Stimulated activated CD8-positive, alpha-beta memory T cell treated with anti-CD3 and anti-CD28 coated beads, Interleukin-4, amount 100 ng/mL, for 4 hours (primary cell): ENCODE measurements at places on chromosomes 13 and 19.

DNA sequence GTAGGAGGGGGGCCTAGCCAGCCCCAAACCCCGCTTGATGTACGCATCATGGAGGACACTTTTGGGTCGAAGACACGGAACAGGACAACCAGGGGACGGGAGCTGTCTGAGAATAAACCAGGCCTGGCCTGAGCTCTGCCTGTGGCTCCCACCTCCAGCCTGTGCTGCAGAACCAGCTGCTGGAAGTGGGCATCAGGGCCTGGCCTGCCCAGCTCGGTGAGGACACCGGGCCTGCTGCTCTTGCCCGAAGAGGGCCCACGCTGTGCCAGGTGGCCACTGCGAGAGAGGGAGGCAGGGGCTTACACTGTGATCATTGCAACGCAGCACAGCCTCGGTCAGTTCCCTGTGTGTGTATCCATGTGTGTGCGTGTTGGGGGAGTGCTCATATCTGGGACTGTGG is 34.6 kb downstream of the CEBPG start:
- DNase-seq = no peak

- no peak for DNase-seq
These were observed 7.3 kb downstream of the RELB start for GRCh38 chr19:45008552-45008951.

- no peak for DNase-seq
These were observed 7.2 kb downstream of the KLC3 start for GRCh38 chr19:45347570-45348366.

- no peak for DNase-seq
These were observed 11.2 kb upstream of the CLDN10 start for GRCh38 chr13:95541308-95541707.

DNA sequence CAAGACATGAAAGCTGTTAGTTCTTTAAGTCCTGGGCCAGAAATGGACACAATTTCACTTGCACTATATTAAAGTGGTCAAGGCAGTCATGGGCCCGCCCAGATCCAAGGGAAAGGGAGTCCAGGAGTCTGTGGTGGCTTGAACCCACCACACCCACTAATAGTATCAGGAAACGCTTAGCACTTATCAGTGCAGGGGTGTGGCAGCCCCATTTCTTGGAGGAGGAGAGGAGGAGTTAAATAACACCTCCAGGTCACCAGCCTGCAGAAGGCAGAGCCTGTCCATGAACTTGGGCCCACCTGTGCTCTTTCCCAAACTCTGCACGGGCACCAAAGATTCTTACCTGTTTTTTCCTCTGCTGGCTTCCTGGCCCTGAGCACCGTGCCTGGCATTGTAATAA is 5.4 kb upstream of the NTN5 start:
- no peak for DNase-seq

- no peak for DNase-seq
These were observed at the start of the genes OR7A5 and OR7C1 for GRCh38 chr19:14835011-14835410. TSS of gene OR7A5 (minus strand) at chr19:14835185. CDS start at chr19:14828241, 6,944 bp downstream. TSS of gene OR7C1 (minus strand) at chr19:14835185. CDS start at chr19:14800136, 35,049 bp downstream.

DNA sequence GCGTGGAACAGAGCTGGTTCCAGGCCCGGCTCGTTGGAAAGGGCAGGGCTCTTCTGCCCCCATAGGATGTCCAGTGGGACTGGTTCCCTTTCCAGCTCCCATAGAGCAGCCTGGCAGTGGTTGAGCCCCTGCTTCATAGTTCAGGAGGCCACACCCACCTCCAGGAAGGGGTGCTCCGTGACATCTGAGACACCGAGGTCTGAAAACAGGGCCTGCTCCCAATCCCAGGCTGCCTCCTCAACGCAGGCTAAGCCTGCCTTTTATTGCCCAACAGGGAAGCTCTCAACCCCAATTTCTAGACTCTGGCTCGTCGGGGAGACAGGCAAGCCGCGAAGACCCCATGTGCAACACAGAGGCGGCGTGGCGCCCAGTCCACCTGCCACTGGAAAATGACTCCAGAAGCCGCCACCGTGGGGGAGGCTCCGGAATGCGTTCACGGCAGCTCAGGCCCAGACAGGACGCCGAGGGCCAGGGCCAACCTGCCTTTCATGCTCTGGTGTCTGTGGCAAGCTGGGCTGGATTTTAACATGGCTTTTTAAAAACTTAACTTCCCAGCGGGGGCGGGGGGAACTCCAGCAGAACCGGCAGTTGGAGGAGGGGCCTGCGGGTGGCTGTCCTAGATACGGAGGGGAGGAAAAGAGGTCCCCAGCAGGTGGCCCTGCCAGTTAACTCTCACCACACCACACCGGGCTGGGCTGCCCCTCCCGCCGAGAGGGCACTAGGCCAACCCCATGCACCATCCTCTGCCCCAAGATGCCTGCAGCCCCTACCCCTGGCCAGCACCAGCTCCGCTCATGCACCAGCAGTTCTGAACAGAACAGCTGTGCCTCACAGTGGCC is 17.9 kb upstream of the TINCR start:
- DNase-seq = peak; percentile 14

- DNase-seq = no peak
These were observed 384 bp downstream of the TRAPPC2B start for GRCh38 chr19:57363688-57364181.

- DNase-seq = no peak
These were observed 27.9 kb upstream of the PARP4 start for GRCh38 chr13:24540236-24541126.

- peak; percentile 71 for DNase-seq
These were observed 8.6 kb downstream of the LTBP4 start for GRCh38 chr19:40609561-40610395.

- DNase-seq = no peak
These were observed at the start of gene MYH14 for GRCh38 chr19:50203281-50204080. TSS of gene MYH14 (plus strand) at chr19:50203622. CDS start at chr19:50210366, 6,744 bp downstream.

- DNase-seq = no peak
These were observed 25.1 kb downstream of the DIAPH3 start for GRCh38 chr13:60138674-60139073.

- DNase-seq = no peak
These were observed 14.0 kb upstream of the PSMD8 start for GRCh38 chr19:38360351-38360750.

- DNase-seq = no peak
These were observed 107.2 kb downstream of the NALCN start for GRCh38 chr13:101309014-101309619.

- DNase-seq = no peak
These were observed 6.8 kb downstream of the UPF3A start for GRCh38 chr13:114288157-114288591.

GRCh38 chr19:55606817-55607216 is 1.4 kb downstream of the ZNF865 start:
- DNase-seq = no peak

DNA sequence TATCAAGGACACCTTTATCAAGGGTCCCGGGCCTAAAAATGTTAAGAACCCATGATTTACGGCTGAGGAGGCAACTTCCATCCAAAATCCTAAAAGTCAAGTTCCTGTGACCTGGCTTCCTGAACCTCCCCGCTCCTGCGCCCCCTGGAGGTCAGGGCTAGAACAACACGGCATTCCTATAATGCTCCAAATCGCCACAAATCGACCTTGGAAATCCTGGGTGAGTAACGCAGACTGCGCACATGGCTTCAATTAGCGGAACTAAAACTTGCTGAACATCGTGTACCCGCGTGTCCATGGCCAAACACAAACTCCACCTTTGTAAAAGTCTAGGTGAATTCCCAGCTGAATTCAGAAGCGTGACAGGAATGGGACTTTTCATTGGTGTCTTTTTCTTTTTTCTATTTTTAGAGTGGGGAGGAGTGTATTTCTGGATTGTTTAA is 4.3 kb upstream of the C5AR1 start:
- peak; percentile 18 for DNase-seq

GRCh38 chr19:42519108-42519507 is 9.2 kb downstream of the CEACAM1 start:
- no peak for DNase-seq

DNA sequence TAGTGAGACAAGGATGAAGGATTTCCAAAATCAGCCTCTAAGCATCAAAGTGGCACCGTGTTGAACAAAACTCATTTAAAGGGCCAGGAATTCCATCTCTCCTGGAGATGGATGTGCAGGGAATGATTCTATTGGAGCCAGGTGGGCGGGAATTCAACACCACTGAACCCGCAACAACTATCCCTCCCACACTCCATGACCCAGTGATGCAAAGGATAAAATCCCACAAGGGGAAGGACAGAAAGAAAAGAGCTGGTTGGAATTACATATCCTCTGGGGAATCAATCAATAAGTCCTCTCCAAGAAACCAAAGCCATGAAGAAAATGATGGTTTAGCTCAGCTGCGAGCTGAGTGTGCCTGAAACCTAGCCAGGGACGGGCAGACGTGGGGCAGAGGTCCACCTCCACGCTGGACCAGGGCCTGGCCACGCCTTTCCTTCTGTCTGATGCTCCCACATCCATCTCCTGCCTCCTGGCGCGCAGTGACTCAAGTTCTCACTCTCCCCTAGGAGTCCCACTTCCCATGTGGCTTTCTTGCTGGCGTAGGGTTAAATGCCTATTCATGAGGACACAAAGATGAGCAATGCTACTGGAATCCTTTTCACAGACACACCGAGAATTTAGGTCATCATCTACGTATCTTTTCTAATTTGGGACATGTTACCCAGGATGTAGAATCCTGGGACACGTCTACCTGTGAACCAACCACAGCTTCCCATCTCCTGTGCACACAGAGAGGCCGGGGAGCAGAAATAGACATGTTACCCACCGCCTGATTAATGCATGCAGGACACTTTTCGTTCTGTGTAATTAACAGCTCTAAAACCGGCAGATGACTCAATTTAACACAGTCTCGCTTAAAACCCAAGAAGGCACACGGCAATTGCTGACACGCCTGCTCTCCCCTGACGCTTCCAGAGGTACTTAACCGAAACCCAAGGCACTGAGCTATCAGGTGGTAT is 48.6 kb downstream of the PEPD start:
- DNase-seq = no peak

DNA sequence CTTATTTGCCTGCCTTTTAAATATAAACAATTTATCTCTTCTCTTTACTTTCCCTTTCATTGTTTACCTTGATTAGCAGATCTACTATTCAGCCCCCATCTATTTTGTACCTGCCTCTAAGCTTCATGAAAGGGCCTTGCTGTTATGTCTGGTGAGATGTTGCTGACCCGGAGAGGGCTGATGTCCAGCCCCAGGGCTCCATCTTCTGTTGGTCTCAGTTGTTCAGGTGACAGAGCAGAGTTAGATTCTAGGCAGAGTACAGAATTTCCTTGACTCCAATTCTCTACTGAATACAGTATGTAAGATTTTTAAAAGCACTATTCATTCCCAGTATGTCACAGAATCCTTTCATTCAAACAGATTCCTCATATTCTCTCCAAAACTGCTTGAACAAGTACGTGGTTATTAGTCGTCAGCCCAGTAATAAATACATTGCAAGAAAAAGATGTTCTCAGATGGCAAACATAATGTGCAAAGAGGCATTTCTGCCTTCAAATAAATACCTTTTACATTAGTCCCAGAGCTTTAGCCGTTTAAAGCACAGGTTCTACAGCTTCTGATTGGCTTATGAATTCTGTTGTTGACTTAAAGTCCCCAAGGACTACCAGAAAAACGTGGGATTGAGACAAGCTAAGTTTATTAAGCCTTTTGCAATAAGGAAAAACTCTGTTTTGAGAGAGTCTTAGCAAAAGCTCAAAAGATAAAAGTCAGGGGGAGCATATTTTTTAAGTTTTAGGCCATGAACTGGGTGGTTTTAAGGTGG is 159.1 kb downstream of the GPC5 start:
- no peak for DNase-seq

DNA sequence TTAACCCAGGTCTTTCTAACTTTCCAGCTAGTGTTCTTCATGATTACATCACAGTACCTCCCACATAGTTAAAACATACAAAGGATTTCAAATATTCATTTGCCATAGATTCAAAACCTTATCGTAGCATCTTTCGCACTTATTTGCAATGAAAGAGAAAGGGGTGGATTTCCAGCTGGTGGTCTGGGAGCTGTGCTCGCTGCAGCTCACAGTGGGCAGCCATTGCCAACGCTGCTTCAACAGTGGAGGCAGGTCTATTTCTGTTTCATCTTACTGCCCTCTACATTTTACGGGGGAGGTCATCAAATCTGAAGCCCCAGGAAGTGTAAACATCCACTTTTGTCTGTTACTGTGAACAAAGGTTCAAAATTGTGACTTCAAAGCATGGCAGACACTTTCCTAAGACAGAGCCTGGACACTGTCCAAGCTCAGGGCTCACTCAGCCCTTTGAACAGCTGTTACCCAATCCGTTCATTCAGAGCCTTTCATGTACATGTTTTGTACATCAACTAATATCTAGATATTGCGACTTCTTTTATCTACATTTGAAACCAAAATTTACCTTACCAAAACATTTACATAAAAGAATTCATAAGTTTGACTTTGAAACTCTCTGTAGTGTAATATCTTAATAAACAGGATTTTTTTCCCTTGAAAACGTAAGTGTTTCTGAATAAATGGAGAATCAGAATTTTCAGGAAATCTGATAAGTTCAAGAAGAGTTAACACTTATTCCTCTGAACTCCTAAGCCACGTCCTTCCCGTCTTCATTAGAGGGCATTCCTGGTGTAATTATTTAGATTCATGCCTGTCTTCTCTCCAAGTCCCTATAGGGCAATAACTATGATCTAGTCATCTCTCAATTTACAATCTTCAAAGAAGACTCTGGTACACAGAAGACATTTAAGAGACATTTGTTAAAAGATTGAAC is 25.1 kb downstream of the STARD13 start:
- DNase-seq = no peak

GRCh38 chr13:73633817-73634460 is 500.3 kb downstream of the KLF12 start:
- no peak for DNase-seq

- DNase-seq = no peak
These were observed 10.9 kb downstream of the LTBP4 start for GRCh38 chr19:40611900-40612698.

DNA sequence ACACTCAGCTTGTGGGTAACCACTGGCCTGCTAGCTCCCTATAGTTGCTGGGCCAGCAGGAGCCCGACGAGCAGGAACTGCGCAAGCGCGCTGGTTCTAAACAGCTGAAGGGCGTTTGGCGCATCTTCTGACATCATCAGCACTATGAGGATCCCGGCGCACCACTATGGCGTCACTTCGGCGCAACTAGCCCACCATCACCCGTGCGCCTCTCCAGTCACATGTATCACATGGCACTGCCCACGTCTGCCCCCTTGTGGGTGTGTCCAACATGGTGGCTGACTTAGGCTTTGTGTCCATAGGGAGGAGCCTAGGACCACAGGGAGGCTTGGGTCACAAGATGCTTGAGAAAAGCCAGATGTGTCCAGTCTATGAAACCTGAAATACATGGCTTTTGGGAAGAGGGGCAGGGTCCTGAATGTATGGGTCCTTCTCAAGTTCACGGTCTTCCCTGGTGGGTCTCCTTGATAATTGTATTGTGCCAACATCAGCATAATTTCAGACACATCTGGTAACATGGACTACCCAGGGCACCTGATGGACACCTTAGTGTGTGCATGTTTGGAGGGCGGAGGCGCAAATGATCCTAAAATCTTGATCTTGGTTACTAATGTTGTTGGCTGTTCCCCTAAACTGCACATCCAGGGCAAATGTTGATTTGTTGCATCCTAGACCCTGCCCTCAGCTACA is 18.0 kb downstream of the KLK4 start:
- DNase-seq = no peak

GRCh38 chr19:37334179-37335071 is 36.5 kb upstream of the ZNF527 start:
- DNase-seq = peak; percentile 70

GRCh38 chr13:29924482-29925350 is 74.3 kb upstream of the UBL3 start:
- no peak for DNase-seq
